CD4-positive, alpha-beta memory T cell (primary cell): ENCODE measurements at places on chromosomes 7 and 10.

DNA sequence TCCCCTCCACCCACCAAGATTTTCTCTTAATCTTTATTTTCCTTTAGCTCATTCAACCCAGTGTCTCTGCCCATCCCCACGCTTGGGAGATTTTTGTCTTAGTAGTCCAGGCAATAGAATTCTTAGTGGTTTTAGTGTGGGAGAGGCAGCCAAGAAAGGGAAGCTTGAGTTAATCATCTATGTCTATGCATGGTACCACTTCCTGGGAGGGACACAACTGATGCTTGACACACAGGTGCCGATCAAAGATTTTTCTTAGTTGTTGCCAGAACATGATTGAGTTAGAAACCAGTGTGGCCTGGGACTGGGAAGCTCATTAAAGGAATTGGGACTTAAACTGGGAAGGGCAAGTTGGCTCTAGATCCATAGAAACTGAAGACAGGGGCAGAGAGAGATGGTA, 3.1 kb downstream of the STRA8 start:
- DNase-seq, result no peak

DNA sequence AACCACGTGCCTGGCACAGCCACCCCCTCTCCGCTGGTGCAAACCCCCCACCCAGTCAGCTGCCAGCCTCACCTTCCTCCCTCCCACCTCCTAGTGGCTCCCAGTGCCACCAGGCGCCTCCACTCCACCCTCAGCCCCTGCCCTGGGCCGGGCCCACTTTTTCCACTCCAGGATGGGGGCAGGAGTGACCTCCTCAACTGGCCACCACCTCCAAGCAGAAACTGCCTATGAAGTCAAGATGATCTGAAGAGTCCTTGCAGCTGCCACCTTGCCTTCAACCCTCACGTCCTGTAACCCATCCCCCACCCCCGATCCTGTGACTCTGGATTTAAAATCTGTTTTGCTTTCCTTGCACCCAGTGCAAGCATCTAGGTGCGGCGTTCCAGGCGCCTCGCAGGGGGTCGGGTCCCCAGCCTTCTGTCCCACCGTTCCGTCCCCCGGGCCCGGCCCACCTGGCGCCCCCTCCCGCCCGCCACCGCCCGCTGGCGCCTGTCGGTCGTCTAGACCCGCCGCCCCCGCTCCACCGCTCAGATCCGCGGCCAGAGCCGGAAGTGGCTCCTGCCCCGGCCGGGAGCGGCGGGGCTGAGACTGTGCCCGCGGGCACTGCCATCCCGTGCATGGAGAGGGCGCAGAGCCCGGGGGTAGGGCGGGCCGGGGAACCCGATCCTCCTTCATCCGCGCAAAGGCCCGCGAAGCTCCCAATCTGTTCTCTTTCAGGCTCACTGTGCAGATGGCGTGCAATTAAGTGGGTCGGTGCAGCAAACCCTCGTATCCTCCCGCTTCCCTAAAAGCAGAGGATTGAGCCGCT, 51.2 kb upstream of the GTF2I start:
- DNase-seq, result peak; percentile 26

GRCh38 chr10:4252701-4253100, 467.7 kb upstream of the KLF6 start:
- DNase-seq, result no peak

DNA sequence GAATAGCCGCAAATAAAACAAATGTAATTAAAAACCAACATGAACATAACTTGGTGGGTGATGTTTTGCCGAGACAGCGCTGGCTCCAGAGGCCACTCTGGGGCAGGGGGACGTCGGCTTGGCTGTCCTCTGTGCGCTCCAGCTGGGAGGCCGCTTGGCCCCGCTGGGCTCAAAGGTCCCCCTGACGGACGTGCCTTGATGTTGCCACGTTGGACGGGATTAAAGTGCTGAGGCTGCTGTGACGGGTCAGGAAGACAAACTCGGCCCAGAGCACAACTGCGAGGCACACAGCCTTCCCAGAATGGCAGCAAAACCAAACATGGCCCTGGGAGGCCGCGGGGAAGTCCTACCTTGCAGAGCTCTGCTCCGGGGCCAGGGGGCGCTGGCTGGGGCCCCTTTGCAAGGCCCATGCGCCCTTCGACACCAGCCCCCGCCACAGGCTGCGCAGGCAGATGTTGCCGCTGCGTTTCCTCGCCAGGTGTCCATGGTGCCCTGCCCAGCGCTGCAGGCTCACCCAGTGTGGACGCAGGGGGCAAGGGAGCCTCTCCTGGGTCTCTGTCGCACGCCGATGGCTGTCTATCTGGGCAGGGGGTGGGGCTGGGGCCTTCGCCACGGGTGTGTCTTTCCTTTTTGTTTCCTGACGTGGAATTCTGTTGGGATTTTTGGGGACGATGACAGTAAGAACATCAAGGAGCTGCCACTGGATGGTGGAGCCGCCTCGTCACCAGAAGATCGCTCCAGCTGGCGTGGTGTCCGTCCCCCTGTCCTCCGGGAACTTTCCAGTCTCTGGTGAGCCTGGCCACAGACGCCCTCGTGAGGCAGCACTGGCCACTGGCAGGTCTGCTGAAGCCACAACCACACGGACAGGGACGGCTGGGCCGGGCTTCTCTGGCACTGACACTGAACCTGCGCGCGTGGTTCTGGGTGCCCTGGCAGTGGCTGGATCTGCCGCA, 99.6 kb upstream of the DIP2C start:
- DNase-seq, result no peak

- DNase-seq, result no peak
Observed at GRCh38 chr7:2087744-2088143, 145.0 kb downstream of the MAD1L1 start.
